Parietal lobe (tissue), 2 donors: ENCODE measurements at places on chromosomes 2 and 18. TPM values are rescaled to one million over a fixed set of nuclear protein-coding genes. Genes with fewer than 3 reads are reported as not detected.

TUBA3E gene
- not detected for total RNA-seq

MAP3K20 gene
- total RNA-seq, result 14.1 TPM

IMP4 gene
- 45.4 TPM for total RNA-seq

USP37 gene
- 43.8 TPM for total RNA-seq

SKOR2 gene
- total RNA-seq, result not detected

UGT1A8 gene
- total RNA-seq, result not detected

PCARE gene
- not detected for total RNA-seq

SERPINB10 gene
- total RNA-seq, result not detected

MTLN gene
- 27.9 TPM for total RNA-seq

NYAP2 gene
- total RNA-seq, result 21.9 TPM

ABCG5 gene
- total RNA-seq, result not detected

SCG2 gene
- 50.7 TPM for total RNA-seq

VIT gene
- 0.31 TPM for total RNA-seq

SPIRE1 gene
- total RNA-seq, result 163 TPM

USP34 gene
- 436 TPM for total RNA-seq

HOXD1 gene
- total RNA-seq, result not detected

ADAM17 gene
- total RNA-seq, result 44.1 TPM

INHA gene
- total RNA-seq, result not detected

SFTPB gene
- total RNA-seq, result not detected

NETO1 gene
- total RNA-seq, result 44.1 TPM

MAPK4 gene
- 23.8 TPM for total RNA-seq

AQP12A gene
- not detected for total RNA-seq

NT5C1B gene
- total RNA-seq, result not detected

PASK gene
- 21.9 TPM for total RNA-seq

ZNF521 gene
- total RNA-seq, result 20.0 TPM

ANKRD62 gene
- total RNA-seq, result 0.63 TPM

UGT1A4 gene
- not detected for total RNA-seq

NFATC1 gene
- 0.94 TPM for total RNA-seq

CYS1 gene
- not detected for total RNA-seq

CD302 gene
- 1.9 TPM for total RNA-seq

CKAP2L gene
- total RNA-seq, result 4.7 TPM

ALPP gene
- not detected for total RNA-seq

SULT1C4 gene
- total RNA-seq, result 11.9 TPM

PLGLB1 gene
- 44.1 TPM for total RNA-seq

OTX1 gene
- total RNA-seq, result 4.1 TPM

LOXHD1 gene
- total RNA-seq, result 0.31 TPM

SFXN5 gene
- total RNA-seq, result 31.6 TPM

SMYD1 gene
- total RNA-seq, result not detected

MOGAT1 gene
- total RNA-seq, result not detected

SERPINB13 gene
- total RNA-seq, result not detected

MATN3 gene
- total RNA-seq, result 1.3 TPM

DSC2 gene
- 4.1 TPM for total RNA-seq
